ENCODE measurements at places on chromosomes 1 and 21.

GRCh38 chr1:54542962-54543539, 5.0 kb upstream of the ACOT11 start:
- no peak for DNase-seq

- DNase-seq, result no peak
Observed at GRCh38 chr1:33301273-33301984, 19.5 kb downstream of the A3GALT2 start.

DNA sequence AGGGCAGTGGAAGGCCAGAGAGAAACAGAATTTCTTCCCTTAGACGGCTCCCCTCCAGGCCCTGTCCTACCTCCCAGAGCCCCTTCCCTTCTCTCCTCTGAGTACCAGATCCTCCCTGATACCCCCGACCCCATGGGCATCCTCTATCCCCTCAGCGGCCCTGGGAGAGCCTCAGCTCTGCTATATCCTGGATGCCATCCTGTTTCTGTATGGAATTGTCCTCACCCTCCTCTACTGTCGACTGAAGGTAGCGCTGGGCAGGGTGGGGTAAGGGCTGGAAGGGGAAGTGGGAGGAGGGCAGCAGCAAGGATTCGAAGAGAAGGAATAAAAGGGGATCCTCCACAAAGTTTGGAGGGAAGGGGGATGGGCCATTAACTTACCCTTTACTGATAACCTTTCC, 2.7 kb downstream of the FCER1G start:
- DNase-seq, result no peak

DNA sequence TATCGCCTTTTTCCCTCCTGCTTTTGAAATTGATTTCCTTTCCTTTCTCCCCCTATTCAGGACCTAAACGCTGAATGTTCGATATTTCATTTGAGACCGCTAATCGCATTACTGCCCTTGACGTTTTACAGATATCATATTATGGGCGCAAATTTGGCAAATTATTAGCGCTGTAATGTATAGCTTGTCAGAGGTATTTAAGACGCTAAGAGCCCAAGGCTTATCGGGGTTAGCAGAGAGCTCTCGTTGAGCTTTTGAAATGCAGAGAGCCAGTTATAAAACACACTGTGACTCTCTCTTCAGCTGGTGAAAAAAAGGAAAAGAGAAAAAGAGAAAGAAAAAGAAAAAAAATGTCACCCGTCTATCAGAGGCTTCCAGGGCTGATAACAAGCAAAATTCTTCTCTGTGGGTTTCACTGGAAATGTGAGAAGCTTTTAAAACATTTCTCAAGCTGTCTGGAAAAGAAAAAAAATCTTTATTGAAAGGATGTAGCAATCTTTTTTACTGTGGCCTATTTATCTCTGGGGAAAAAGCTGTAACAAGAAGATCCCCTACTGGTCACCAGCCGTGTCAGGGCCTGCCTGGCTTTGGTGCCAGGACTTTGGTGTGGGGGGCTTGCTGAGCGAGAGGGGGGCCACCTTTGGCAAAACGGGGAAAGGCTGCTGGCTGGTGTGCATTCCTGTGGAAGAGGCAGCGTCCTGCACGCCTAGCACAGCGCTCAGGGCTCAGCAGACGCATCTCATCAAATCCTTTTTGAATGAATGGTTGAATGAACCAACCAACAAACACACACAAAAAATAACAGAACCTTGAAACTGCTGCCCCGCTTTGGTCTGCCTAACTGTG, 119.8 kb downstream of the RNF220 start:
- no peak for DNase-seq

GRCh38 chr1:227343727-227344551, 25.6 kb upstream of the CDC42BPA start:
- DNase-seq, result no peak

GRCh38 chr1:182851825-182852224, 12.7 kb downstream of the DHX9 start:
- no peak for DNase-seq

DNA sequence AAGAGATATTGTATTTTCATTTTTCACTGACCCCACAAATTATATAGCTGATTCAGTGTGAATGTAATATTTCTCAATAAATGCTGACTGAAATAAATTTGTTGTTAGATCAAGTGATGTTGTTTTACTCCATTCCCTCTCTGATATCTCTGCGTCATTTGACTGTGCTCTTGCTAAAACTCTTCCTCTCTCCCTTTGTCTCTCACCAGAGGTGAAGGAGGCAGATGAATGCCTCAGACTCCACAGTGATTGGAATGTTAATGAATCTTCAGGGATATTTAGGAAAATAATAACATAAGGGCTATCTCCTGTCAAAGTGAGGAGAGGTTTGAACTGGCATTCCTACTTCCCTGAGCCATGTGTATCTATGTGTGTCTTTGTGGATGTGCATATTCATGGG, 3.7 kb downstream of the CD1E start:
- no peak for DNase-seq

GRCh38 chr1:203316626-203317093, 11.3 kb downstream of the BTG2 start:
- no peak for DNase-seq
